Activated T-cell treated with anti-CD3 and anti-CD28 coated beads, Interleukin-2, amount 50 U/mL, for 1 hour (primary cell): ENCODE measurements at places on chromosomes 16 and 17.

DNA sequence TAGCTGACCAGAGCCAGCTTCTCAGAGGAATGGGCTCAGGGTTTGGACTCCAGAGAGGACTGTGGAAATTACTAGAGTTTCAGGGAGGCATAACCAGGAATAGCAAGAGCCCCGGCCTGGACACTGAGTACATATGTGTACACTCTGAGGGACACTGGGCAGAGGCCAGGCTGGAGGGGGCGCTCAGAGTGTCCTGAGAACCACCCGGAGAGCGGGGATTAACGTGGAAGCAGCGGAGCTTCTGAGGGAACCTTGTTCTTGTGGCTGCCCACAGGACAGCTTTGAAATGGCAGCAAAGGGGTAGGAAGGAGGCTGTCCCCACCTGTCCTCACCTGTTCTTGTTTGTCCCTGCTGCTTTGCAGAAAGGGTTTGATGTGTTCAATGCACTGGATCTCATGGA is 27.8 kb downstream of the PLCD3 start:
- DNase-seq, result no peak

- no peak for DNase-seq
These were observed 401.1 kb downstream of the XYLT1 start for GRCh38 chr16:17069681-17070080.

- DNase-seq, result peak; percentile 79
These were observed 13.5 kb upstream of the CBX8 start for GRCh38 chr17:79810130-79811010.

- no peak for DNase-seq
These were observed 39.2 kb upstream of the IRX3 start for GRCh38 chr16:54325616-54326265.

DNA sequence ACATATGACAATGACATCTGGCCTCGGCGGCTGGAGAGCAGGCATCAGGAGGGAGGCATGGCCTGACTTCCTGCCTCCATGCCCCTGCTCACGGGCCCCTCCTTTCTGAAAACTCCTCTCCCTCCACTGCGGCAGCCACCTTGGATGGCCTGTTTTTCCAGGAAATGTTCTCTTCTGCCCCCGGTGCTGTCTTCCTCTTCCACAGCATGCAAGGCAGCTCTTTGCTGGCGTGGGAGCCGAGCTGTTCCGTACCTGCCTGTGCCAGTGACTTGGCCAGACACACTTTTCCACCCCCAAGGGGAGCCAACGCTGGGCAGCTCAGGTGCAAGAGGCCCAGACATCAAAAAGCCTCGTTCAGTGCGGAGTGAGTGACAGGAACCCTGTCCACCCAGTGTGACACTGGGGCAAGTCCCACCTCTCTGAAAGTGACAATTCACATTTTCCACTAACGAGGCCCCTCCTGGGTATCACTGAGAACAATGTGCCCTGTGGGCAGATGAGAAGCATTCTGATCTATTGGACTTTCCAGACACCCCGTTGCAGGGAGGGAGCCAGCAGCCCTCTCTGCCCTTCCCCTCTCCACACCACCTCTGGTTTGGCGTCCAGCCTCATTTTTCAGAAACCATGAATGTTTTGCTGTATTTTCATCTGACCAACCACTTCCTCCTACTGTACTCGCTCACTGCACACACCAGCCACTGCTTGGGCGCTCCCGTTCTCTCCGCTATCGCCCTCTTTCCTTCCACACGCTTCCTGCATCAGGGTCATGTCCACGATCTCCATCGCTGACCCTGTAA is 31.2 kb downstream of the NSMCE1 start:
- DNase-seq, result peak; percentile 78

- no peak for DNase-seq
These were observed 29.0 kb upstream of the SLC39A11 start for GRCh38 chr17:73121506-73121905.

- DNase-seq, result no peak
These were observed 12.8 kb upstream of the SKAP1 start for GRCh38 chr17:48442819-48443218.

GRCh38 chr17:79685121-79685520 is 45.6 kb upstream of the ENPP7 start:
- DNase-seq, result no peak

DNA sequence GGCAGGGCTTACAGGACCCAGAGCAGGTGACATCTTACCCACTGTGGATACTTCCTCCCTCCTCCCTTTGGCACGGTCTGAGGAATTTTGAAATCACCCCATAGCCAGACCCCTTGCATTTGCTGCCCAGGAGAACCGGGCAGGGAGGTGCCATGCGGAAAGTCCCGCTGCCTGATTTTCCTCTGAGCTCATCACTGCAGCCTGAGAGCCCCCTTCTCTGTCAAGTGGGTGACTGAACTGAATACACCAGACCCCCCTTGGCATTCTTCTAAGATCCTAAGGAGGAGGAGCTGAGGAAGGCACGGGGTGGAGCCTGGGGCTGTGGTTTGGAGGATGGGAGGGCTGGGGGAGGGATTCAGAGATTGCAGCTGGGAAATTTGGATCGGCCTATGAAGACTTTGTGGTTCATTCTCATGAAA is 173.4 kb downstream of the RAB11FIP4 start:
- no peak for DNase-seq

GRCh38 chr17:45347444-45347843 is 30.6 kb upstream of the MAP3K14 start:
- DNase-seq, result no peak

- no peak for DNase-seq
These were observed 10.1 kb upstream of the TMEM219 start for GRCh38 chr16:29951625-29952365.

DNA sequence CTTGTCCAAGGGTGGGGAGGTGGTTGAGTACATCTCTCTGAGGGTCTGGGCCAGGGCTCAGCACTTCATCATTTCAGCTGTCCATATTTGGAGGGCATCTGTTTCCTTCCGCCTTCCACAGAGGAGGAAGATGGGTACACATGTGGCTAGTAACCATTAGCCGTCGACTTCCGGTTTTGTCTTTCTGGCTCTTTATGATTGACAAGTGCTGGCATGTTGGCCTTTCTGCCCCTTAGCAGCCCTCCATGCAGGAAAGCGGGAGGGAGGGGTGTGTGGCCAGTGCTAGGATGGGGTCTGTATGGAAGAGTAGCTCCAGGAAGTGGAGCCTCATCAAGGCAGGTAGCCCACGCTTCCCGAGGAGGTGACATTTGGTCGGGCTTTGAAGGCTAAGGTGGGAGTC is 69.6 kb downstream of the RAI1 start:
- DNase-seq, result no peak

- no peak for DNase-seq
These were observed 56.9 kb downstream of the MARCHF10 start for GRCh38 chr17:62751060-62751691.

GRCh38 chr17:17811381-17812210 is 25.2 kb downstream of the SREBF1 start:
- no peak for DNase-seq

DNA sequence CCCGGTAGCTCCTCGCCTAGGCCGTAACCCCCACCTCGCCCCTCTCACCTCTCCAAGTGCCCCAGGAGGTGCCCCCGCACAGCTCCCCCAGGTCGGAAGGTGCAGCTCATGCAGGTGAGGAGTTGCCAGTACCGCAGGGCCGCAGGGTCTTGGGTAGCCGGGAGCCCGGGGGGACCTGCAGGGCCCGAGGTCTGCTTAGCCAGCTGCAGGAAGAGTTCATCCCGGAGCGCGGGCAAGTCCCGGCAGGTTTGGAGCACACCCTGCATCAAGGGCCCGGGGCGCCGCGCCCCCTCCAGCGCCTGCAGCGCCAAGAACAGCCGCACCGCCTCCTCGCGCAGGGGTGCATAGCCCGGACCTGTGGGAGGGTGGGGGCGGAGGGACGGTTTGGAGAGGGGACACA is 4.8 kb downstream of the PLEKHH3 start:
- DNase-seq, result no peak
